ENCODE measurements at places on chromosomes 6 and 20.
A peak's percentile ranks its signal among the peaks of the same experiment; 100 is the strongest.

- no peak for DNase-seq
Measured at GRCh38 chr6:71476371-71476770, 187.8 kb downstream of the OGFRL1 start.

DNA sequence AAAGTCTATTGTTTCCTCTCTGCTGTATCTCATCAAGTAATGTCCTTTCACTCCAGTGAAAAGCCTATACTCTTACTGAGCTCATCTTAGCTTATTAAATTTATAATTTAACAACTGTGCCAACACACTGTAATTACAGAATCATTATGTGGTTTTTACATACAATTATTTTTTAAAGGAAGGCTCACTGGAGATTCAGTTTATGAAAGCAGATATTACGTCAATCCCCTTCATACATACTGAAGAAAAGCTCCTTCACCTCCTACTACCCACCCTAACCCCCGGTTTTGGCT, 28.1 kb downstream of the ARHGAP18 start:
- no peak for DNase-seq

DNA sequence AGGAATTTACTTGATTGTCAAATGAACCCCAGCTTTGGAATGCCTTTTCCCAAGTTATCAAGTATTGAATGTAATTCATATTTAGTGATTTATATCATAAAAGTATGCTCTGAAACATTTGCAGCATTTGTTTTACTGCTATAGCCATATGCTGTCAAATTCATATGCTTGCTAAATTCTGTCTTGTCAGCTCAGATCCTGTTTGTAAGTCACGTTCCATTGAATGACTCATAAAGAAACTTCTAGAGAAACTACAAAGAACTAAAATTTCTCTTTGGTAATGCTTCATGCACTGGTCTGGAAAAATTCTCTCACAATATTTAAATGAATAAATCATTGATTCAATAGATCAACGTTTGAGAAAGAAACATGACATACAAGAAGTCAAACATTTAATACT, 445.9 kb downstream of the PHF3 start:
- DNase-seq, result no peak

- no peak for DNase-seq
Measured at GRCh38 chr6:82419132-82419581, 55.5 kb downstream of the TPBG start.

- DNase-seq, result no peak
Measured at GRCh38 chr20:2780948-2781347, 19.5 kb downstream of the CPXM1 start.

DNA sequence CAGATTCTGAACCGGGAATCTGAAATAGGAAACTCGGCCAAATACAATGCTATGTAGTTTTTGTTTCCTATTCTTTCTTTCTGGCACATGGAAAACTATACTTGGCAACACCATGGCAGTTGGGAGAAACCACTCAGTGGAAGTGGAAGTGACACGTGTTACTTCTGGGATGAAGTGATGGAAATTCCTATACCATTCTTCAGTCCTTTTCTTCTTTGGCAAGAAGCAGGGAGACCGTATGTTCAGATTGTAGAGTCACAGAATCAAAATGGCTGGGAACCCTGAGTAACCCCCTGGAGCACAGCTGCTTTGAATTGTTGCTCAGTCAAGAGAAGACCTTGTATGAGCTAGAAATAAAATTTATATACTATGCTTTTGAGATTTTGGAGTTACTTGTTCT, 18.8 kb upstream of the TINAG start:
- DNase-seq, result no peak

DNA sequence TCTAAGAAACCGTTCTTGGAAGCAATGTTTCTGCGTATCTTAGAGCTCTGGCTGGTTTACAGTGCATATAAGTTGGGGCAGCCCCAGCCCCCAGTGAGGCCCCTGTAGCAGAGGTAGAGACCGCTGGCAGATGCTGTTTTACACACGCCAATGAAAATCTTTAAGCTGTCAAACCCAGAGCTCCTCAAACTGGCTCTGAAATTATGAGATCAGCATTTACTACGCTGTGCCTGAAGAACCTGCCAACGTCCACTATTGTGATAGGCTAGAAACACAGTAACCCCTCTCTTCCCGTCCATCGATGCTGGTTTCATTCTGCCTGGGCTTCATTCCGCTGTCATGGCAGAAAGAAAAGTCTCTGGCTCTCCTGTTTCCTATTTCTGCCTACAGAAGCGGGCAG, 160.6 kb downstream of the SMOC2 start:
- DNase-seq, result no peak

- DNase-seq, result no peak
Measured at GRCh38 chr6:72410769-72411168, 211.1 kb upstream of the KCNQ5 start.

- no peak for DNase-seq
Measured at GRCh38 chr20:46311039-46311650, 2.8 kb upstream of the CDH22 start.

GRCh38 chr6:108952776-108953486, 104.7 kb downstream of the ARMC2 start:
- DNase-seq, result no peak

DNA sequence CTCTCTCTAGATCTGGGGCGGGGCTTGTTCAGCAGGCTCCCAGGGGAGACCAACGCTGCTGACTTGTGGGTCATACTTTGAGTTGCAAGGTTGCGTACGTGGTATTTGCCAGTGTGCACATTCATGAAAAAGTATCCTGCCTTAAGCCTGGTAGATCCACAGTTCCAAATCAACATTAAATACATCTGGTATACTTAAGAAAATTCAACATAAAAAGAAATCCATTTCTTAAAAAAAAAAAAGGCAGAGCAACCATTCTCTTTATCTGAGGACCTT, 81.4 kb downstream of the SLC22A3 start:
- DNase-seq, result no peak

DNA sequence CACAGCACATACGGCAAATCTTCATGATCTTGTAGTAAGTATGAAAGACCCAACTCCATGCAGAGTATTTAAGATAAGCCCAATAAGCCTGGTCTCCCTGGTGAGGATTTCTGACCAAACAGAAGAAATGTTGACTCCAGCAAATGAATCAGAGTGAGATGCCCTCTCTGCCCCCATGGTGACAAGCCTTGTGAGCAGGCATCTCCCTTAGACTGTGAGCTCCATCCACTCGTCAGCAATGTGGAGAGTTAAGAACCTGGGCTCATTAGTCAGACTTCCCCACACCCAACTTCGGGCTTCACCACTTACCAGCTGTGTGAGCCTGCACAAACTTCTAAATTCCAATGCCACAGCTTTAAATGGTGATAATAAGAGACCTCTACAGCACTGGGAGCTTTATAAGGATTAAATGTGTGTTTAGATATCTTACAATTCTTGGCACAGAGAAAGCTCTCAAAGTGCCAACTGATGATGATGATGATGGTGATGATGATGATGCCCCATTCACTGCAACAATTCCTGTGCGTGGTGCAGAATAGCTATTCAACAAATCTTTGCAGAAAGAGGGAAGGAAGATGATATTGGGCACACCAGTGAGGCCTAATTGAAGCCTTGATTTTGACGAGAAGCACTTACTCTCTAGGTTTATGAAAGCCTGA, 253.4 kb upstream of the TAB2 start:
- no peak for DNase-seq

DNA sequence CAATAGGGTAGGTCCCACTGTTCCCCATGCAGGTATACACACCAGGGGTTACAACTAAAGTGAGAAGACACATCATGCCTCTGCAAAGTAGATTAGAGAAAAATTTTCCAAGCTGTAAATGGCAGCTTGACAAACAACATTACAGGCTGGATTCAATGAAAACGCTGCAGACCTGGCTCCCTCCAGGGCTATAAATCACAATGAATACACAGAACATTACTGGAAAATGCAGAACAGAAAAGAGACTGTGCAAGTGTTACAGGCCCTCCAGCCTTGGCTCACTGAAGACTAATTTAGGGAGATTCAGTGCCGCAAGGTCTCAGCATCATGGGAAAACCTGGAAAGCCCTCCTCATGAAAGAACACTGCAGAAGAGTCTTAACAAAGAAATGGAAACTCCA, 207.8 kb downstream of the KHDC1L start:
- DNase-seq, result no peak

- no peak for DNase-seq
Measured at GRCh38 chr6:20952699-20953474, 418.6 kb downstream of the CDKAL1 start.

- no peak for DNase-seq
Measured at GRCh38 chr6:143637691-143638090, 40.1 kb upstream of the PHACTR2 start.

- no peak for DNase-seq
Measured at GRCh38 chr20:44752099-44752931, 6.7 kb downstream of the KCNK15 start.

GRCh38 chr6:75220357-75220756, 14.5 kb upstream of the COL12A1 start:
- DNase-seq, result no peak

DNA sequence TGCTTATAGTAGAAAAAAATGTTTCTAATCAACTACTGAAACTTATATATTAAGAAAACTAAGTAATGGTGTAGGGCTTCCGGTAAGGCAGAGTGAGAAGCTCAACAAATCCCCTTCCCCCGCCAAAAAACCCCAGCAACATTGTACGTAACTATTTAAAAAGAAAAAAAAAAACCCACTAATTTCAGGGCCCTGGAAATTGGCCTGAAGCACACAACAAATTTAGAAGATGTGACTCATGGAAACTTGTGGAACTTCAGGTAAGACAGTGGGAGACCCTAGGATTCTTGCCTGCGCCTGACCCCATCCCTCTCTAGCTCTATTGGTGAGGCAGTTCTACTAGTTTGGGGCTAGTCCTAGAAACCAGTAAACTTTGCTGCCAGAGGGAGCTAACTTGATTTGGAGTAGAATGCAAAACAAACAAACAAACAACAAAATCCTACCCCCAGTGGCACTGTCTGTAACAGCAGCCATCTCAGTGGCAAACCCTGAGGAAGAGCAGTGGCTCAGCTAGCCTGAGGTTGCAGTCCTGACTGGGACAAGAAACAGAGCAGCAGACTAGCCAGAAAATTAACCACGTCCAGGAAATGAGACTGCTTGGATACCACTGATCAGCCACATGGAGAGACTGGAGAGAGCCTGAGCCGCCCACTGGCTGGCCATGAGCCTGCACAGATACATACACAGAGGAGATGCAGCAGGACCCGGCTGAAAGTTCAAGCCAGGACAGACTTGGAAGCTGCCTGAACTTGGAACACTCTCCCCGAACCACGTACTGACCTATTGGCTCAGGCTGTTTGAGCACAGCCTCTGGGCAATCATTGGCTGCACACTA, 135.1 kb downstream of the TBXT start:
- no peak for DNase-seq

- no peak for DNase-seq
Measured at GRCh38 chr6:166381733-166382499, 824 bp downstream of the MPC1 start.

DNA sequence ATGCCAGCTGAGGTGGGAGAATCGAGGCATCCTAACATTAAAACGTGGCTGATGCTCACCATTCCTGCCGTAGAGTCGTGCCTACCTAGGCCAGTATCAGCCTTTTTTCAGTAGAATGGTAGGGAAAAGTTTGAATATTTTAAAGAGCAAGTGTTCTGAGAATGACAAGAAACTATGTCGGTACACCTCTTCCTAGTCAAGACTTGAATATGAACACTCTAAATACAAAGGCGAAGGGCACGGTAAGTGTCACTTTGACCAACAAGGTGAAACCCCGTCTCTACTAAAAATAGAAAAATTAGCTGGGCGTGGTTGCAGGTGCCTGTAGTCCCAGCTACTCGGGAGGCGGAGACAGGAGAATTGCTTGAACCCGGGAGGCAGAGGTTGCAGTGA, 1.0 kb downstream of the GINM1 start:
- DNase-seq, result no peak

DNA sequence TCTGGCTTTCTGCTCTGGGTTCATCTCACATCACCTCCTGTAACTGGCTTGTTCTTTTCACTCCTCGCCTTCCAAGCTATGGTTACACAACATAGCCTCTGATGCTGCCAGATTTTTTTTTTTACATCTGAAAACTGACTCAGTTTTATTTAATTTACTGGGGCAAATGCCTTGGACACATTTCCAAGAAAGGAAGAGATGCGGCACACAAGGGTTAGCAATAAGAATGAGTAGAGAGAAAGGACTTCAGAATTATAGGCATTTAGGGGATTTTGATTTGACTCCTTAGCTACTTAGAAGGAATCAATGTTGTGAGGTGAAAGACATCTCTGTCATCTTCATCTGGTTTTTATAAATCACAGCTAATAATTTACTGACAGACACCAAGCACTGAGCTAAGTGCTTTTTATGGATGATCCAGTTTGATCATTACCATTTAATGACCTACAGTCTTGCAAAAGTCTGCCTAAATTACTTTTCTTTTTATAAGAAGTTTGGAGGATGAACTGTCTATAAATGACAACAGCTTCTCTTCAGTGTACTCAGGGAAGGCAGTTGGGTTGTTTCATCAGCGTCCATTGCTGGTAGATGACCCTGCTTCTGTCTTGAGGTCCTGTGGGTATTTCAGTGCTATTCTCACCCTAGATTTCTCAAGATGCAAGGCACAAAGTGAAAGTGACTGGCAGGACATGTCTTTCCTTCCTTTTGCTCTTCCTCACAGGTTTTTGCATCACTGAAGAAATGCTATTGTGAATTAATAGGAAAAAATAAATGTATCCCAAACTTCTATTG, 31.1 kb downstream of the LAMA4 start:
- no peak for DNase-seq

DNA sequence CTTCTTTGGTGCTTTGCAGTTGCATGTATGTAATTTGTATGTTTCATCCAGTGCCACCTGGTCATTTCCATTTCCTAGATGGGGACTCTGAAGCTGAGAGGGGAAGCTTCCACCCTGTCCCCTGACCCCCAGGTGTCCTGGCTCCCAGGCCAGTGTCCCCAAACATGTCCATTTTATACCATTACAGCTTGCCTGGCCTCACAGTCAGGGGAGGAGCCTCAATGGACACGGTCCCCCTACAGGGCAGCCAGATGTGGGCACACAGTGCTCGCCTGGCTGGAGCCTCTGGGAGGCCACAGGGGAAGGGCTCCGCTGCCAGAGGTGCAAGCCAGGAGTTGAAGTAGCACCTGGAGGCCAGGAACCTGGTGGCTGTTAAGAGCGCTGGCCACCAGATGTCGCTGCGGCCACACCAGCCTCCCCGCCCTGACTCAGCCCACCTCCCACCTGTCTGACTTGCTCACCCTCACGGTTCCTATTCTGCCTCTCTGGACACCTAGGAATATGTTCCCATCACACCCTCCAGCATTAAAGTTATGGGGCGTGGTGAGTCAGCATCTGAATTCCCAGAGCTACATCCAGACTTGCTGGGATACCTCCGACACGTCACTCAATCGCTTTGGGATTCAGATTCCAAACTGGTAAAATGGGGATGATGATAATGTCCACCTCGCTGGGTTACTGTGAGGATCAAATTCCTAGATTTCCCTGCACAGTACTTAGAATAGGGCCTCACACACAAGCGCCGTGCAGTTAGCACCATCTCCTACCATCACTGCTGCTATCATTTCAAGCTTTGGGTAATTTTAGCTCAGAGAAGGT, 107.4 kb downstream of the SULF2 start:
- DNase-seq, result peak; percentile 56

- no peak for DNase-seq
Measured at GRCh38 chr6:149458196-149458595, 26.6 kb downstream of the ZC3H12D start.

- DNase-seq, result no peak
Measured at GRCh38 chr6:116326181-116326671, 44.5 kb upstream of the DSE start.

- no peak for DNase-seq
Measured at GRCh38 chr20:46809706-46810360, 84.8 kb upstream of the EYA2 start.
